Fibroblast of the aortic adventitia (primary cell): ENCODE measurements at places on chromosomes 3 and 15. TPM values are rescaled to one million over a fixed set of nuclear protein-coding genes. Genes with fewer than 3 reads are reported as not detected.

Gene TGM5
- not detected in 2 replicates for total RNA-seq

Gene SPG11
- 67.5 and 84.8 TPM in 2 replicates for total RNA-seq

Gene ZIC1
- 0.18 TPM in 1 of 2 replicates, not detected in the other for total RNA-seq

Gene ASB14
- under 0.01 TPM in 1 of 2 replicates, not detected in the other for total RNA-seq
